ENCODE measurements at places on chromosomes 4 and X.

DNA sequence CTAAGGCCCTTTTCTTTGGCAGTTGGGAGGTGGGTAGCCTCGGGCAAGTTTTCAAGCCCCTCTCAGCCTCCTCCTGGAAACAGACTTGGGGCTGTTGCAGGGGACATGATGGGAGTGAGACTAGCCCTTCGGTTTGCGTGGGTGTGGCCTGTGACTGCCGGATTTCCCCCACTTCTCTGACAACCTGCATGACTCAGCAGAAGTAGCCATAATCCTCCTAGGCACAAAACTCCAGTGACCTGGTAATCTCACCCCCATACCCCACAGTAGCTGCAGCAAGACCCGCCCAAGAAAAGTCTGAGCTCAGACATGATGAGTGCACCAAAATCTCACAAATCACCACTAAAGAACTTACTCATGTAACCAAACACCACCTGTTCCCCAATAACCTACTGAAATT lies 433.7 kb upstream of the AMOT start:
- no peak for DNase-seq
- peaks cover 5% of the 10 kb centered on the region for H3K4me1 ChIP-seq
- H3K36me3 ChIP-seq: no peaks in the 10 kb centered on the region
- no peaks in the 10 kb centered on the region for H3K27me3 ChIP-seq
- no peak overlapping the region for H3K4me3 ChIP-seq
- no peak overlapping the region for H3K27ac ChIP-seq

- H3K27ac ChIP-seq: no peak within 1 kb of the TSS
- peaks cover 44% of the 10 kb centered on the region for H3K27me3 ChIP-seq
- no peak for DNase-seq
- no peaks in the 10 kb centered on the region for H3K36me3 ChIP-seq
Observed at GRCh38 chr4:25654971-25655963, at the start of gene SLC34A2. SLC34A2 (plus strand) TSS chr4:25655851; CDS start chr4:25662501, 6,650 bp downstream.

GRCh38 chr4:59126159-59126558 lies 2016.0 kb upstream of the IGFBP7 start:
- no peaks in the 10 kb centered on the region for H3K36me3 ChIP-seq
- no peaks in the 10 kb centered on the region for H3K27me3 ChIP-seq
- H3K4me3 ChIP-seq: no peak overlapping the region
- H3K4me1 ChIP-seq: no peaks in the 10 kb centered on the region
- no peak for DNase-seq

- peaks cover 3% of the 10 kb centered on the region for H3K27me3 ChIP-seq
- no peaks in the 10 kb centered on the region for H3K36me3 ChIP-seq
Observed at GRCh38 chr4:105555409-105555808, 3.0 kb downstream of the ARHGEF38 start.

- no peaks in the 10 kb centered on the region for H3K4me1 ChIP-seq
- H3K27me3 ChIP-seq: peaks cover 16% of the 10 kb centered on the region
- no peak for DNase-seq
- H3K36me3 ChIP-seq: no peaks in the 10 kb centered on the region
- no peak overlapping the region for H3K4me3 ChIP-seq
Observed at GRCh38 chrX:151970661-151971060, 3.8 kb downstream of the GABRE start.
